Nephron progenitor cell (in vitro differentiated cells): ENCODE measurements at places on chromosomes 12 and 14.

GRCh38 chr12:52632656-52633055 lies 14.3 kb upstream of the KRT73 start:
- DNase-seq: no peak

- no peak for DNase-seq
Observed at GRCh38 chr14:35821564-35822411, 4.3 kb upstream of the BRMS1L start.

DNA sequence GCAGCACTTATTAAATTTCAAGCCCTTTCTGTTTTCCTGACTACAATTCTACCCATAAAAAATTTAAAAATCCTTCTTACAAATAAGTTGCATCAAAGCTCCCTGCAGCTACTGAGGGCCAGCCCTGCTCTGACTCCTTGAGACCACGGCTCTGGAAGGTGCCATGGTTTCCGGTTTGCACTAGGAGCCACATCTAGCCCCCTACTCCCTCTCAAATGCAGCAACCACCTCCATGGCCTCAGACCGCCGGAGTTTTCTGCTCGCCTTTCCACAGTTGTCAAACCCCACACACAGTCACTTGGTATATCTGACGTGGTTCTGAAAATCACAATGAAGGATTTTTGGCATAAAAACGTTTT lies 30.1 kb downstream of the P2RX4 start:
- no peak for DNase-seq

- DNase-seq: no peak
Observed at GRCh38 chr12:108634341-108634751, 652 bp upstream of the SELPLG start.

DNA sequence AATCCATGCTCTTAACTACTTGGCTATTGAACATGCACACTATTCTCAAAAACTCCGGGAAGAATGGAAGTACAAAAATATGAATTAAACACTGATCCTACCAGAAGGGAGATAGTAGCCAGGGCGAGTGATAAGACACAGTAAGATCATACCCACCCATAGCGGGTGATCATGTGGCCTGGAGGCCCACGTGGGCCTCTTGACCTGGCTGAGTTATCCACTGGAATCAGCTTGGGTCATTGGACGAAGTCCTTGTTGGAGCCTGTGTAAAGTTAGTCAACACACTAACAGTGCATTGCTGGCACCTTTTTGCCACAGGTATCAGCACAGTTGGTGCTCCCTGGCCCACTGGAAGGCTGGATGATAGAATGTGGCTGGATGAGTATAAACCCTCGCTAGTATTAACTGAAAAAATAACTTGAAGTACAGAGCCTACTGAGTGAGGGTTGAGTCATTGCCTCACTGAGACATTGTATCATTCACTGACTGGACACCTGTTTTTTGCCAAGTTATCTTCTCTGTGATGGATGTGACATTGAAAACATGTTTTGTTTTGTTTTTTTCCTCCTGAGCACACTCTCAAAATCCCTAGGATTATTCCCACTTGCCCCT lies 149.2 kb upstream of the FUT8 start:
- no peak for DNase-seq

DNA sequence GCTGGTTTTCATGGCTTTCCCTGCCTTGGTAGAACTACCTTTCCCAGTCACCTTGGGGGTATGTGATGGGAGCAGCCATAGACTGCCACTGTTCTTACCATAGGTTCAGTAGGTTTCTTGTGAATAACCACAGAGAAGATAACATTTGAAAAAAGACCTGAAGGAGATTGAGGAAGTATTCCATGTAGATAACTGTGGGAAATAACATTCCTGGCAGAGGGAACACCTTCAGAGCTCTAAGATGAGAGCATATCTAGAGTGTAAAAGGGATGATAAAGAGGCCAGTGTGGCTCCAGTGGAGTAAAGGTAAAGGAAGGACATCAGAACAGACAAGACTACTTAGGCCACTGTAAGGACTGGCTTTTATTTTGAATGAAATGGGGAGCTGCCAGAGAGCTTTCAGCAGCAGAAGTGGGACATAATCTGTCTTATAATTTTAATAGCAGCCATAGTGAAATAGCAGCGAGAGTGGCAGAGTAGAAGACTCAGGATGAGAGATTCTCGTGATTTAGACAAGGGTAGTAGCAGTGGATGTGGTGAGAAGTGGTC lies 82.6 kb upstream of the KCNH3 start:
- no peak for DNase-seq

DNA sequence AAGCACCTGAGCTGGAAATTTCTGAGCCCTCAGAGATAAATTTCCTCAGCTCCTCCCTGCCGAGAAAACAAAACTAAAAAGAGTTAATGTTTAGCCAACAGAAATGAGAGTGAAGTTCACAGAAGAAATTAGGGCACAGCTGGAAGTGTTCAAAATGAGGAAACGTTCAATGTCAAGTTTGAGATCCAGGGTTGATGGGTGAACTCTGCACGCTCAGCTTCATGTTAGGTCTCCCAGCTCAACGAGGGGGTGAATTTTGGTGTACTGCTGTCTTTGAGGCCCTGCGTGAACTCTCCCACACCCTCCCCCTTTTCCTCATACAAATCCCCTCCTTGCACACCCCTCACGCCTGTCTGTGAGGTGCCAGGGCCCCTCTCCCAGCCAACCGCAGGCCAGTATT lies 13.3 kb upstream of the OAS3 start:
- DNase-seq: no peak

- DNase-seq: no peak
Observed at GRCh38 chr12:21659383-21659782, 1.7 kb upstream of the LDHB start.

DNA sequence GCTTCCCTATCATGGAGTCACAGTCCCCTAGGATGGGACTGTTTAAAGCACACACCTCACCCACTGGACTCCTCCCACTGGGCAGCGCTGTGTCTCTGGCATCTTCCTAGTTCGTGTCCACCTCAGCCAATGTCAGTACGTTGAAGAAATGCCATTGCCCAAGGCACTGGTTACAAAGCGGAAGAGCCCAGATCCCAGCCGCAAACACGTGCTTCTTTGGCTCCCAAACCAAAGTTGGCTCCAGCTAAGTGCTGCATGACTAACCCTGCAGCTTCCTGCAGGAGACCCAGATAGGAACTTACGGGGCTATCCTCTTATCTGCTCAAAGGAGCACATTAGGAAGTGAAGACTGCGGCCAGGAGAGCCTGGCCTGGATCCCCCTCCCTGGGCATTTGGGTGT lies 9.3 kb downstream of the SYNE3 start:
- no peak for DNase-seq

GRCh38 chr14:81269979-81270375 lies 49.2 kb upstream of the GTF2A1 start:
- DNase-seq: no peak

DNA sequence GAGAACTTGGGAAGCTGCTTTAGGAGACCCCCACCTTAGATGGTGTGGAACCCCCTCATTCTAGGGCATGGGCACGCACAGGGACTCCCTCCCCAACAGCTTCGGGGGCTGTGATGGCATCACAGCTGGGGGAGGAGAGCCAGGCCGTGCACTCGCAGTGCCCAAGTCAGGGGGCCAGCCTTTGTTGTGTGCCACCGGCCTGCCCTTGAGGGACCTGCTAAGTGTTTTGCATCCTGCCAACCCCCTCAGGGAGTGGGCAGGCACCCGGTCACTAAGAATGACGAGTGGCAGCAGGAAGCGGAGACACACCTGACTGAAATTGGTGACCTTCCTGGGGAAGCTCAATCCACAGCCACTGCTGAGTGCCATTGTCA lies 334.9 kb upstream of the SFSWAP start:
- DNase-seq: no peak

DNA sequence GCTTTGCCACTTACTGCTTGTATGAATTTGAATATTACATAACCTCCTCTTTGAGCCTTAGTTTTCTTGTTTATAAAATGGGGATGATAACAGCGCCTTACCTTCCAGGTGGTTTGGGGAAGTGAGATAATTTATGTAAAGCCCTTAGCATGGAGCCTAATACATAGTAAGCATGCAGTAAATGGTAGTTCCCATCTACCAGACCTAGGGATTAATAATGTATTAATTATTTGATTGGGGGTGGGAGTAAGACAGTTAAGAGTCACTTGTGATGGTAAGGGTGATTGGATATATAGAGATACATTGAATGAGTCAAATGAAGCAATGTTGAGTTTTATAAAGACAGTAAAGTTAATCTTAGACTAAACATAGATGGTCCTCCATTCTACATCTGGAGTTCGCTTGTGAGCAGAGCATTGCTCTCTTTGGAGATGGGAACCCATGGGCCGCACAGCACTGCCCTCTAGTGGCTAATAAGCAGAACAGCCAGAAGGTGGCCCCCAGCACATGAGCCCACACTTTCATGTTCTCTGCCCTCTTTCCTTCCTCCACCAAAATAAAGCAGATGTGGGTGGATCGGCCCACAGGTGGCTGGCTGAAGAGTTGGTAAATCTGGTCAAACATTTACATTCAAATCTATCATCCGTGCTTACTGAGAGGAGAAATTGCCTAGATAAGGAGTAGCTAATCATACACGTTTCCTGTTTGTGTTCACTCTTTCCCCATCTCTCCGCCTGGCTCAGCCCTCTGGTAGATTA lies 26.5 kb upstream of the TAMALIN start:
- peak; percentile 66 for DNase-seq

DNA sequence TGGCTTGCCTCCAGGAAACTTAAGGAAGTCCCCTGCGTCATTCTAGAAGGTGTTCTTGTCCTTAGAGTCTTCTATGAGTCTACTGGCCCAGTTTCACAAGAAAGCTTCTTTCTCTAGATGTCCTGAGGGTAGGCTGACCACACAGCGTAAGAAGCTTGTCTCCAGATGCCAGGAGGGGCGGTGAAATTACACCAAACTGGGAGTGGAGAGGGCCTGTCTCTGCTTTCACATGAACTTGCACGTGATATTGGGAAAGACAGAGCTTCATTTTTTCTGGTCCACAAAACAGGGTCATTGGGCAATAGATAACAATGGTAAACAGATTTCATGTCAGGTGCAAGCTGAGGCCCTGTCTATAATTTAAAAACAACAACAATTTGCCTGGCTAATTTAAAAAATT lies 85.7 kb upstream of the TBX3 start:
- DNase-seq: no peak

GRCh38 chr14:103172921-103173320 lies 49.7 kb downstream of the TNFAIP2 start:
- DNase-seq: no peak

DNA sequence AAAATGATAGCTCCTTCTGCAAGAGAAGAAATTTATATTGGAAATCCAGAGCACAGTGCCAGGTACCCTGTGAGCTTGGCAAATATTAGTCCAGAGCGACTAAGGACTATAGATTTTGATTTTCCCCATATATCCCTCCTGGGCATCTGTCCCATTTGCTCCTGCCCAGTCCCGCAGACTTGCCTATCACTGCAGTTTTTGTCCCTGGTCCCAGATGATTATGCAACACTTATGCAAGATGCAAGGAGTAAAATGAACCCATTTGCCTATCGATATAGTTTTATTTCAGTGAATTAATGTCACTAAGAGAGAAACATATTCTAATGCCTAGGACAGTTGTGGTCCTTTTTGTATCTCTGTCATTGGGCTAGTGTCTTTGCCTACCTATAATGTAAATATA lies 215.9 kb upstream of the BMP4 start:
- no peak for DNase-seq

DNA sequence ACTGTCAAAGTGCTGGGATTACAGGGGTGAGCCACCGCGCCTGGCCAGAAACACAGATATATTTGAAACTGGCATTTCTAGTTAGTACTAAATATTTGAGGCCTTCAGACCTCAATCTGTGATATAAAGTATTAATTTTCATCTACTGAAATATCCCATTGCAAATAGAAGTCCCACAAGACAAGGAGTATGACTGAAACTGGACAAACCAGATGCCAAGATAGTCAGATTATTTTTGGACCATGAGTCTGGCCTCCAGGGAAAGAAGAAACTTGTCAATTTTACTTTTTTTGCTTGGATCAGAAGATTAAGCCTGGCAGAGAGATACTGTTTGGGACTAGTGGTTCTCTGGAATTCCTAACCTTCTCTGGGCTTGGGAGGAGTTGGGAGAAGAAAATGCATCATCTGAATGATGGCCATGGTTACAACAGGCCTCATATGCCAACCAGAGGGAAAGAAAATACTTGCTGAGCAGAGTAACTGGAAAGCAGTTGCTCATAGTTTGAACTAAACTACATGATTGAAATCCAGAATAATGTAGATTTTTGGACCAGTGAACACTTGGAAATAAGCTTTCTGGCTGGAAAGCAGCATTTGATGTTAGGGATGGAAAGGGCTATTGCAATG lies 2.9 kb upstream of the SMOC1 start:
- no peak for DNase-seq

- no peak for DNase-seq
Observed at GRCh38 chr12:75366629-75367028, 24.3 kb upstream of the GLIPR1L2 start.

DNA sequence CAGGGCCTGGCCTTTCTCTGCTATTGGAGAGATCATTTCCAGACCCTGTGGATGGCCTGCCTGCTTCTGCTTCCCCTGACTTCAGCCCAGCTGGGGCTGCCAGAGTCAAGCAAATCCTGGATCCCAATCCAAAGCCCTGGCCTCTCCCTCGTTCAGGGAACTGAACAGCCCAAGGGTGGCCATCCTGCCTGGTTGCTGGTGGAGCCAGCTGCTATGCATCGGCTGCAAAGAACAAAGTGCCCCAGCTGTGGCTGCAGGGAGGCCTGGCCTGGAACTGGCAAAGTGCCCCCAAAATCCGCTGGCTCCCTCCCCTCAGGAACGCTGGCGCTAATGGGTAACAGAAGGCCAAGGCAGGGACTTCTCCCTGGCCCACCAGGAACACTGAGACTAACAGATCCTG lies 56.4 kb downstream of the LRRC74A start:
- DNase-seq: no peak

GRCh38 chr14:27608377-27608776 lies 1010.5 kb upstream of the NOVA1 start:
- no peak for DNase-seq

- no peak for DNase-seq
Observed at GRCh38 chr12:104374806-104375205, 71.3 kb downstream of the EID3 start.

DNA sequence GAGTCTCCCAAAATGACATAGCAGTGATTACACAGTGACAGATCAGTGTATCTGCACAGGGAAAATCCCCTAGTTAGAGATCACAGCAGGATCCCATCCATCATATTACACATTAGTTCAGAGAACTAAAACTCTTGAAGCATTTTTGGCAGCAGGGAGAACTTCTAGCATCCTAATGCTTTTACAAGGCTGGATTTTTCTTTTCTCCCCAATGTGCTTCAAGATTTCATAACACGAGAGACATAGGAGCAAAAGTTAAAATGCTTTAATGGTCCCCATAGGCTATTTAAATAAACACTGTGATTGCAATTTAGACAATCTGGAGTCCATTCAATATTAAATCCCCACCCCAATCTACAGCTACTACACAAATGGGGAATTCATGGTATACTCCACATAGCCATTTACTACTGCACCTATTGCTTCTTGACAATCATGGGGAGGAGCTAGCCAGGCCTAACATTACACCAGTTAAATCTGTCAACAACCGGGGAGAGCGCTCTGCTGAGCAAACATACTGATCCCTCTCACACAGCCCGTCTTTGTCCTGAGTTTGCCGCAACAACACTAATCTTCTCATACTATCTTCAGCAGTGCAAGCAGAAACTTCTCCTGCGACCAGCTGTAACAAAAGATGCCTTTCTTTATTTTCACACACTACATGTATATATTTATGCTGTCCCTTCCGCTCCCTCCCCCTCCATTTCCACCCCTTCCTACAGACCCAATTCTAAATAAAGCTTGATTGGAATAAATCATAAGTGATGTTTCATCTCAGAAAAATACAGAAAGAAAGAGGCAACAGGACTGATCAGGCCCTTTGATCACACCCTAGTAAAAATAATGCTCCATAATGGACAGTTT lies 120.3 kb upstream of the SOX5 start:
- DNase-seq: peak; percentile 10

GRCh38 chr14:31197671-31198070 lies 9.9 kb downstream of the HECTD1 start:
- DNase-seq: no peak
